ENCODE measurements at places on chromosomes 12 and 14.

DNA sequence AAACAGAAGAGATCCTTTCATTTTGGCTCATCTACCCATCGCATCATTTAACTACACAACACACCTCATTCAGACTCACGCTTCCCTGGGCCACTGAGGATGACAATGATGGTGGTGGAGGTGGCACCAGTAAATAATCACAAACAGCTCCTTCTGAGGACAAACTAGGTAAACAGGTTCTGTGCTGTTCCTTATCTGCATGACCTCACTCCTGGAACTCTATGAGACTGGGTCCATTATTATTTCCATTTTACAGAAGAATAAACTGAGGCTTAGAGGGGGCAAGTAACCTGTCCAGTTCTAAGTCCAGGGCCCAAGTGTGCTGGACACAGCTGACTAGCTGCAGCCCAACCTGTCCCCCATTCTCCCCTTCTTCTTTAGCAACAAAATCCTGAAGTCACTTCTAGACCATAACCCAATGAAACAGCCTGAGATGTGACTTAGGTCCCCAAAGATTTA, 50.4 kb downstream of the ITPK1 start:
- ATAC-seq: peak; percentile 57

DNA sequence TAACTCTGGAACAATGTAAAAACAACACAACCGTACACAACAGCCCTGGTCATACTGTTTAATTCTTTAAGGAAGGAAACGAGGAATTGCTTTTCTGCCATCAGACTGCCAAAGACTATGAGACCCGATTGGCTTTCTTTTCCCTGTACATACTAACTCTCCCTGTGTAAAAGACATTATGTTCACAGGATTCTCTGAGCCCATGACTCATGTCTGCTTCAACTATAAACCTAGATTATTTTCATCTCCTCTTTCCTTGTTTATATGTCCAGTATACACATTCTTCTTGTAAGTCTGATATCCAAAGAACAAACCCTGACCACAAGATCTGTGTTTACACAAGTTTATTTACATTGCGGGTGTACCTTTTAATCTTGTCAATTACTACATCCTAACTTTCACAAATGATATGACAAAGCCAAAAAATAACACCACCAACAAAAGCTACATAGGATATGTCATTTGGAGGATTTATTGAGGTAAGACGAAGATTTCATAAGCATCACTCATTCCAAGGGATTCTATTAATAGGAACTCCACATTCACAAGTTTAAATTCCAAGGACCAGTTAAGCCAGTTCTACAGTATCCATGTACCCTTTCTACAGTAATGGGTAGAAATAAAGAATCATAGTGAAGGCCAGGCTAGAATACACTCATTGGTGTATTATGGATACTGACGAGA, 67.3 kb downstream of the STXBP6 start:
- no peak for ATAC-seq

- no peak for ATAC-seq
These were observed 44.8 kb upstream of the NR2C1 start for GRCh38 chr12:95118138-95118787.

DNA sequence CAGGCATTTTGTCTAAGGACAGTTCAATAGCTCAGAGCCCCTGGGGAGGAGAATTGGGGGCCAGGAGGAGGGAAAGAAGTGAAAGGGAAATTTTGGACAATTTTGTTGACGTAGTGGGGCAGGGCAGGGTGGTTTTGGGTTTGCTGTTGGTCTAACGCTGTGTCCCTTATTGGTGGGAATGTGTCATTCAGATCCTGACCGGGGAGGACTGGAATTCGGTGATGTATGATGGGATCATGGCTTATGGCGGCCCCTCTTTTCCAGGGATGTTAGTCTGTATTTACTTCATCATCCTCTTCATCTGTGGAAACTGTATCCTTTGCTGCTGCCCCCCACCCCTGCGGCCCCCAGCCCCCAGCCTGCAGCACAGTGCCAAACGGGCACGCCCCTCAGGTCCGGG, 212.1 kb upstream of the FKBP4 start:
- no peak for ATAC-seq

DNA sequence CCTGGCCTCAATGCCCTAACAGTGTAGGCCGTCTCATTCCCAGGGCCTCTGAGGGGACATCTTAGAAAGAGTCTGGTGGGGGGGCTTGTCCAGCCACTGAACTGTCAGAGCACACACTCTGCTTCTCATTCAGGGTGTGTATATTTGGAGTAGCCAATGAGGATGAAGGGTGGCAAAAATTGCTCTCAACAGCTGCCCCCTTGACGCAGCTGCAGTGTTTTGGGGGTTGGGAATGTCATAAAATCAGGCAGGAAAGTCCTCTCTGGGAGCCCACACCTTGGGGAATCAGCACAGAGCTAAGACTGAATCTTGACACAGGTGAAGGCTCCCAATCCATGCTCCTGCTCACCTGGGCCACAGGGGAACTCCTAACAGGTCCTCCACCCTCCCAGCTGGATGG, 1.5 kb downstream of the RASAL1 start:
- ATAC-seq: no peak

DNA sequence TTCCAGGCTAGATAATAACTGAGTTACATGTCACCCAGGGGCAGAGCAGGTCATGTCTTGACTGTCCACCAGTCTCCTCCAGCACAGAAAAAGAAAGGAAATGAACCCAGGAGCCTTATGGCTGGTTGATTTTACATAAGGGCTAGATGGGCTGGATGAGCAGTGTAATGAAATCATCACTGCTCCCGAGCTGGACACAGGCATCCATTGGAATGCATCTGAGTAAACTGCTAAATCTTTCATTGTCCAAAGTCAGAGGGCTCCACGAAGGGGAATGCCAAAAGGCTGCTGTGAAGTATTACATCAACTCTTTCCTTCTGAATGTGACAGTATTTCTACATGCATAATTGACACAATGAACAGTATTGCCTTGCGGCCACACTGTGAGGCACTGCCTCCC, 30.1 kb upstream of the TSPAN11 start:
- ATAC-seq: no peak

- ATAC-seq: no peak
These were observed 42.0 kb upstream of the RASSF3 start for GRCh38 chr12:64568298-64568697.

- no peak for ATAC-seq
These were observed 21.1 kb downstream of the SMCO2 start for GRCh38 chr12:27467641-27468040.

DNA sequence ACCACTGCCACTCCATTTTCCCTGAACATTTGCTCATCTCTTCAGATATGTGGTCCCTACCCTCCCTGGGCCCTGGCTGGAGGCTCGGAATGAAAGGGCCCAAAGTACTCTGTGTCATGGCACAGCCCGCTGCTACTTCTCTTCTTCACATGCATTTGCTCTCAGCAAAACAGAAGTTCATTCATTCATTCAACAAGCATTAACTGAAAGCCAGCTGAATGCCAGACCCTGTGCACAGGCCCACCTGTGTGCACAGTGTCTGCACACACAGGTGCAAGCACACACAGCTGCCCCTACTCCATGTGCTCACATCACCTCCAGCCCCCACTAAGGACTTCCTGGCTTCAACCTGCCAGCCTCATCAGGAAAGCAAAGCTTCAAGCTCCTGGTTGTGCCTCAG, 7.8 kb downstream of the WNT1 start:
- no peak for ATAC-seq

- ATAC-seq: no peak
These were observed 7.6 kb downstream of the KRT85 start for GRCh38 chr12:52359621-52360061.

DNA sequence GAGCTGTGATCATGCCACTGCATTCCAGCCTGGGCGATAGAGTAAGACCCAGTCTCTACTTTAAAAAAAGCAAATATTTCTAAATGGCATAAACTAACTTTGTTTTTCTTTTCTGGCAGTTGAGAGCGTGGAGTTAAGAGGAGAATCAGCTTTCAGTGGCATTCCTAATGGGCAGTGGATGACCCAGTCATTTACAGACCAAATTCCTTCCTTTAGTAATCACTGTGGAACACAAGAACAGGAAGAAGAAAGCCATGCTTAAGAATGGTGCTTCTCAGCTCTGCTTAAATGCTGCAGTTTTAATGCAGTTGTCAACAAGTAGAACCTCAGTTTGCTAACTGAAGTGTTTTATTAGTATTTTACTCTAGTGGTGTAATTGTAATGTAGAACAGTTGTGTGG, 21.2 kb downstream of the TDG start:
- no peak for ATAC-seq

DNA sequence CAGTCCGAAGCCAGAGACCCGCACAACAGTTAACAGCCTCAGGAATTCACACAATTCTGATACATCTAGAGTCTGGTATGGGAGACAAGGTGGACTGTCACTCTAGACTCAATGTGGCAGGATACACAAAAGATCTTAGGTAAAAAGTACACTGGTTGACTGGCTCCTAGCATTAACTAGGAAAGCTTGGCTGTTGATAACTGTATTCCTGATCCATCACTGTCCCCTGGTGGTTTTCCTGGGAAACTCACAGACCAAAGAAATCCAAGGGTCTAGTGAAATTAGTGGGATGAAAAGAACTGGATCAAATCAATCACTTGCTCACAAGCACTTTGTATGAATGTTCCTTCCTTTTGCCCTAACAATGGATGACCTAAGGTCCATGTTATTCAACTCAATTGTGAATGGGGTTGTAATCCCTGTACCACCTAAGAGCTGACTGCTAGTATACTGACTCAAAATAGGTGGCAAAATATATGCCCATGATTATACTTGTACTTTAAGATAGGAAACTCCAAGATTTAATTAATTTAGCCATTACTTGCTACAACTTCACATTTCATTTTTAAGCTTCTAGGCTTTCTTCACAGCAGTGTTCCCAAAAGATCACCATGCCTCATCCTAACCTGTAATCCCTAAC, 14.0 kb downstream of the NPC2 start:
- no peak for ATAC-seq

GRCh38 chr14:100532906-100533655, 54.1 kb downstream of the BEGAIN start:
- no peak for ATAC-seq

DNA sequence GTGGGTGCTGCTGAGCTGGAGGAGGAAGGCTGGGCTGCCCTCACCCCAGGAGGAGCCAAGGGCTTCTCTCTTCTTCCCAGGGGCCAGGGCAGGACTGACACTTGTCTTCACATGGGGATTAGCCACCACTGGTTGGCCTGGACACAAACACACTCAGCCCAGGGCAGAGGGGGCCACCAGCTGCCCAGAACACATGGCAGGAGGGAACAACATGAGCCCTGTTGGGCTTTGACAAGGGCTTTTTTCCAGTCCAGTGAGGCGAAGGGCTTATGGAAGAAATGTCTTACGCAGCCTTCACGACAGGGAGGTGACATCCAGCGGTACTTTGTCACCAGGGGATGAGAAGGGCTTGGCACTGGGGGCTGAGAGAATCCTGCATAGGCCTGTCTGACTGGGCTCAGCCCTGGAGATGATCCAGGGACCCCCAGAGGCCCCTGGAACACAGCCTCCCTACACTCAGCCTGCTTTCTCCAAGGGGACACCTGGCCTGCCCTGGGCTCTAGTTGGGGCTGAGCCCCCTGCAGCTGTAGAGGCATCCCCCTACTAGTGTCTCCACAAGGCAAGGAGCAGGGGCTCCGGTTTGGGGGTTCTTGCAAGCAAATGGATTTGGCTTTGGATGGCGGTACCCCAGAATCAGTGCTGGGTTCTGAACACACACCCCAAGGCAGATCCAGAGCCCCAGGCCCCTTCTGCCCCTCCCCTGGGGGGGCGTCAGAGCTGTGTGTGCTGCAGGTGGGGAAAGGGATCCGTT, 18.9 kb downstream of the ARL6IP4 start:
- no peak for ATAC-seq

- ATAC-seq: peak; percentile 42
These were observed 86.9 kb downstream of the BCAT1 start for GRCh38 chr12:24861766-24862540.

DNA sequence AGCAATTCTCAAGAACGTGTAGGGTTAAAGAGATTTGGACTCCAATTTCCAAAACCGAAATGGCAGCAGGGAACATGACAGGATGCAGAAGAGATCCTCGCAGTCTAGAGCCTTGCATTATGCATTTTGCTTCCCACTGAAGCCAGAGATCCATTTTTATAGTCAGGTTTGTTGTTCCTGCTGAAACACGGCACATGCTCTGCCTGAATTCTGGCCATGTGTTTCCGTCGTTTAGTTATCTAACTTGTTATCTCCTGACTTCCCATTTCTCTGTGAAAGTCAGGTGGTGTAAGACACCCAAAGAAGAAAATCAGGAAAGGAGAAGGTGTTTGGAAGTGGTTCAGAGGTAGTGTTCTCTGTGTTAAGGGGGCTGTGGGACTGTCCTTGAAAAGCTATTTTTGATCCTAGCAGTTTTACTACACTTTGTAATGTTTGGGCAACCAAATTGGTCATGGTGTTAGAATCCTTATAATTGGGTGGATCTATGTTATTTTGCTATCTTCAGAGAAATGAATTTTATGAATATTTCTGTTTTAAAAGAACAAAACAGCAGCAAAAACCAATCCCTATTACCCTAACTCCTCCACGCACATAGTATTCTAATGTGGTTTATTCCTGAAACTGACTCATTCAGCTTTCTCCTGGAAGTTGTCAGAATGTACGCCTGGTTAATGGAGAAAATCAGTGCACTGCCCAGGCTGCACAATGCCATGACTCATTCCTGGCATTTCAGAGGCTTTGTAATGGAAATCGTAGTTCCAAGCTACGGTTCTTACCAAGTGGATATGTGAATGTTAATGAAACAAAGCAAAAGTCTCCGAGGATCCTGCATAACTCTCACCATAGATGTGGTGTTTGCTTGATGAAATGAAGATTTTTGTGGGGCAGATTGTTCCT, 110.1 kb downstream of the SAMD4A start:
- peak; percentile 67 for ATAC-seq

DNA sequence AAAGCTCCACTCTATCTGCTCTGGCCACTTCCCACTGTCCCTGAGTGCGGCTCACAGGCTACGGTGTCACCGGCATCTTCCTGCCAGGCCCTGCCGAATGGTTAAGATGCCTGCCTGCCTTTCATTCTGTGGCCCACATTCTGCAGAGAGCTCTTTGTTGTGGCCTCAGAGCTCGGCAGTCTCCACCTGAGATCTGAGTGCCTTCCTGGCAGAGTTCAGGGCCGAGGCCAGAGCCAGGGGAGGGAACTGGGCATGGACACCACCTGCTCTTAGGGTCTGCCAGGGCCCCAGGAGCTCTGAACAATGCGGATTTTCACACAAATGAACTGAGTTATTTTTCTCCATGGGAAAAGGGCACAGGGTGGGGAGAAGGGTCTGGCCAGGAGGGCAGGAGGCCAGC, 127.2 kb downstream of the RBM19 start:
- no peak for ATAC-seq

- no peak for ATAC-seq
These were observed 58.7 kb downstream of the ZNF641 start for GRCh38 chr12:48292040-48292439.

GRCh38 chr12:66776974-66777373, 98.1 kb upstream of the GRIP1 start:
- ATAC-seq: peak; percentile 98

DNA sequence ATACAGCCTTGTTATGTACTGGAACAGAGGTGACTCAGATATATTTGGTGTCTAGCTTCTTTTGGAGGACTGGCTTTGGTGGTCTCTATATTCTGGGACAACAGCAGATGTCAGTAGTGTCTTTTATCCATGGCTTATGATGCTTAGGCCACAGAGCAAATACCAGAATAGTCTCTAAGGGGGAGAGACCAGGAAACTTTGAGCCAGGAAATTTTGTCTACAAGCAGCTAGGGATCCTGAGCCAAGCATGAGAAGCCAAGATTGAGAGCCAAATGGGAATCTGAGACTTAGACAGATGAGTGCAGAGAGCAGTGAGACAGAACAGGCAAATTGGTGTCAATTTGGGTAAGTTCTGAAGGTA, 28.4 kb upstream of the PTPRR start:
- ATAC-seq: no peak
